SK-MEL-5 (cell line): ENCODE measurements at places on chromosomes 7 and 10. TPM values are rescaled to one million over a fixed set of nuclear protein-coding genes. Genes with fewer than 3 reads are reported as not detected.
A peak's percentile ranks its signal among the peaks of the same experiment; 100 is the strongest.

DNA sequence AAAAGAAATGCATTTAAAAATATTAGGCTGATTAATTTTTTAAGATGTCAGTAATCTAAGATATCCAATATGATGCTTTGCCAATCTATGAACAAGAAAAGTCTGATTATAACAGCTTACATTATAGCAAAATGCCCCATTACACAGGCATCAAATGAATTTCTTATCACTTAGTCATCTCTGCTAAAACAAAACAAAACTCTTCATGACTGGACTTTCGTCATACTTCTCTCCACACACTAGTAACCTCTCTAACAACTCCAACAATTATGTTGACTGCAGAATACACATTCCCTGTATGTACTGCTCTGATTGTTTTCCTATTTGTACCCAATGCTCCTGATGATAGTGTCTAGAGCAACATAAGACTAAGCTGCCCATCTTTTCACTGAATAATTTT is 3.8 kb upstream of the MKI67 start:
- DNase-seq = no peak

DNA sequence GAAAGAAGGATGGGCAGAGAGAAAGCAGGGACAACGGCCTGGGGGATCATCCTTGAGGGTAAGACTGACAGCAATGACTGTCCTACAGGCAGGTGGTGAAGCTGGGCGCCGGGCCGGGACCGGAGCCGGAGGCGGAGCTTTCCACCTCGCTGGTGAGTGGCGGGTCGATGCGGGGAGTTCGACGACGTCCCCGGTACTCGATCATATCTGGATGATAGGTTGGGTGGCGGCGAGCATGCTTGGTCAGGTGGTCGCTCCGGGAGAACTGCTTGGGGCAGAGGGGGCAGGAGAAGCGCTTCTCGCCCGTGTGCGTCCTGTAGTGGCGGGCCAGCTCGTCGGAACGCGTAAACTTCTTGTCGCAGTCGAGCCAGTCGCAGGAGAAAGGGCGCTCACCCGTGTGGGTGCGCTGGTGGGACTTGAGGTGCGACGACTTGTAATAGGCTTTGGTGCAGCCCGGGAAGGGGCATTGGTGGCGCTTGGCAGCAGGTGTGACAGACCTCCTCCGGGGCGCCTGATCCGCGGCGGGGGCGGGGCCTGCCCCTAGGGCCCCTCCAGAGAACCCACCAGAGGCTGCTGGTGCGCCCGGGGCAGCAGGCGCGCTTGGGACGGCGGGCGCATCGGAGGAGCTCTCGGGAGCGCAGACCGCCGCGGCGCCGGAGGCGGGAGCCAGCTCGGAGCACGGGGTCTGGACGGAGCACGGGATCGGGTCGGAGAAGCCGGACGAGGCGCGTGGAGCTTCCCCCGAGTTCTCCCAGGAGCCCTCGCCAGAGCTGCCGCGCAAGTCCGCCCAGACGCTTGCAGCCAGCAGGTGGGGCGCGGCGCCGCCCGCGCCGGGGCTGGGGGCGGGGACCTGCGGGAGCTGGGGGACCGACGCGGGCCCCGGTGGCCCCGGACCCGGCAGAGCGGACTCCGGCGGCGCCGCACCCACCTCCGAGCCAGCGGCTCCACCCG is 752 bp downstream of the KLF14 start:
- DNase-seq = peak; percentile 74

GRCh38 chr7:11130012-11130411 is 156.3 kb downstream of the PHF14 start:
- peak; percentile 57 for DNase-seq

DNA sequence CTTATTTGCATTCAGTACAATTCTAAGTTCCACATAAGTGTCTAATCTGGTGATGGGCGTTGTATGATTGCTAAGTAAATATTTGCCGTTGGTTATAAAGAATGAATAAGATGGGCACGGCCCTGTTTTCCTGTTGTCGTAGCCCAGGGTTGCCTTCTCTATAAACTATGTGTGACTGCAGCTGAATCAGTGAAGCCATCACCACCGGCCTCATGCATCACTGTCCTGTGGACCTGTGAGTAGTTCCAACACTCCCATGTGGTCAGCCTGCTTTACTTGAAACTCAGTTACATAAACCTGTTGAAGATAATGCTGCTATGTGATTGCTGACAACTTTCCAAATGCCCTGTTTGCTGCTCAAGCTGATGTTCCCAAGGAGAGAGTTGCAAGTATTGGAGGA is 21.6 kb upstream of the KLF6 start:
- DNase-seq = no peak

The WNT16 gene
- total RNA-seq = not detected in 2 replicates

DNA sequence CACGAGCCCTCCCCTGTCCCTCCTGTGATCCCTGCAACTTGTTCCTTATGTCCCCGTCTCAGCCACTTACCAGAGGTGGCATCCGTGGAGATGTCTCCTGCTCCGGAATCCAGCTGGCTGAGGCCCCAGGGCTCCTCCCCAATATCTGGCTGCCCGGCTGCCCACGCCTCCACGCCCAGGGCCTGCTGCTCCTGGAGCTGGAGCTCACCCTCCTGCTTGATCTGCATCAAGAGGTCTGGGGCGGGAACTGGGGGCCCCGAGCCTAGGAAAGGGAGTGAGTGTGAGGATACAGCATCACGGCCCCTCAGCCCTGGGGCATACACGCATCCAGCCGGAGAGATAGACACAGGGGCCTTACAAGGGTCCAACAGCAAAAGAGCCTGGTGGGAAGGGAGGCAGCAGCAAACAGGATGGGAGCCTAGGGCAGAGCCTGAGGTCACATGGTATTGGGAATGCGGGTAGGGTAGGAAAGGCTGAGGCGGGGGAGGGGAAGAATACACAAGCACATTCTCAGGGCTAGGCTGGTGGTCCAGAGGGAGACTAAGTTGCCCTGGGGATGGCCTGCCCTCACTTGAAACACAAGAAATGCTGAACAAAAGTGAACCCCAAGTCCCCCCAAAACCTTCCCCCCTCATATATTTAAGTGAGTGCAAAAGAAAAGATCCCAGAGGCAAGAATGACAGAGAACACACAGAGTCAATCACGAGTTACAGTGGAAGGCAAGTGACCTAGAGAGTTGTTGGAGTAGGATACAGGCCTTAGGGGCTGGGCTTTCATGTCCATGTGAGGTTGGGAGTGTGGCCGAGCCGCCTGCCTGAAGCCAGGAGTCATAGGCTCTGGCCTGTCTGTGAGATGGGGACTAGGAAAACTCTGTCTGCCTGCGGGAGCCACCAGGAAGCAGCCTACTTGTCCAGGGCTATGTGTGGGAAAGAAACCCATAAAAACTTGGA is 16.9 kb upstream of the ZNF777 start:
- DNase-seq = no peak

- no peak for DNase-seq
Observed at GRCh38 chr10:97331153-97331703, 3.3 kb downstream of the FRAT2 start.
